H4 (cell line): ENCODE measurements at places on chromosomes 5 and 9.

- DNase-seq = no peak
Measured at GRCh38 chr9:106560540-106560939, 302.4 kb upstream of the ZNF462 start.

DNA sequence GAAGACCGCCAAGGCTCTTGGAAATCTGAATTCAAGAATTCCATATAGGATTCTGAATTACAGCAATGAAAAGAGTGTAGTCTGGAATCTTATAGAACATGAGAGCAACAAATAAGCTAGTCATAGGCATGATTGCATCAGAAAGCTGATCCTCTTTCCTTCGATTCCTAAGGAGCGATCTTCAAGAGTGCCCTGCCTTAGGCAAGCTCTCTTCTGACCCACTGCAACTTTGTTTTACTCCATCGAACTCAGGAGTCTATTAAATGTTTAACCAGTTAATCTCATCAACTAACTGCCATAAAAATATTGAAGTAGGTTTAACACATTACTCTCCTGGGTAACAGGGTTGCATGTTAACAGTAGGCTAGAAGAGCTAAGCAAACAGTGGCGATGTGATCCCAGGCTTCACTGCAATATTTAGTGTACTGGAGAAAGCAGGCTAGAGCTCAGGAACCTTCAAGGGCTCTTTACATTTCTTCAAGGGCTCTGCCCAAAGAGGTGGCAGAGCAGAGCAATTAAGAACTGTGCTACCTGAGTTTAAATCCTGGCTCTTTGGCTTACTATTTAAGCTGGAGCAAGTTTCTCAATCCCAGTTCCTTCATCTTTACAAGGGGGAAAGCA, 146.3 kb downstream of the RORB start:
- DNase-seq = no peak

DNA sequence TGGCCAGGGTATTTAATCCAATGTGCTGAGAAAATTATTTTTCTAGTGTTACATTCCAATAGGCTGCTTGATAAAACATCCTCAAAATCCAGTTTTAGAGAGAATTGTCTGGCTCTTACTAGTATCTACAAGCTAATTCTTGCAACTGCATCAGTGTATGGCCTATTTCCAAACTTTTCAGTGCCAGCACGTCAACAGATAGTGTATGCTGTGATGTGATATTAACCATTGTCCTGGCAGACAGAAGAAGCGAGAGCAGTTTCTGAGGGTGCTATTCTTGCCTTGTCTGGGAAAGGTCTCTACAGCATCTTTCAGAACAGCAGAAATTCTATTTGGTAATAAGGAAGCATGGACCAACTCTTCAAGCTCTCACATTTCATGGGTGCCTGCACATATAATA, 174.2 kb upstream of the CDH12 start:
- DNase-seq = no peak

- no peak for DNase-seq
Measured at GRCh38 chr5:131821221-131821620, 24.4 kb upstream of the FNIP1 start.

DNA sequence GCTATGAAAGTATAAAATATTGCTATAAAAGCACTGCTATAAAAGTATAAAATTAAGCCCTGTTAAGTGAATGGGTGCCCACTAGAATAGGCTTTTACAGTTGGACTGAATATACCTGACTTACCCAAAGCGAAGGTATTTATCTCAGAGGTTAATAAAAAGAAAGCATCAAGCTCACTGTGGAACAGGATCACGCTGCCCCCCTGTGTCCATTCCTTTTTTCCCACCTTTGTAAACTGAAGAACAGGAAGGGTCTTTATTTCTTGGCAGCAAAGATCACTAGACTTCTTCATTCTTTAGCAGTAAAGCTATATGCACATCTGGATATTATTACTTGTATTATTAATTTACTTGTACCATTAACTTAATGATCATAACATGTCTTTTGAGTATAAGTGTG, 22.1 kb upstream of the PLPP6 start:
- no peak for DNase-seq

DNA sequence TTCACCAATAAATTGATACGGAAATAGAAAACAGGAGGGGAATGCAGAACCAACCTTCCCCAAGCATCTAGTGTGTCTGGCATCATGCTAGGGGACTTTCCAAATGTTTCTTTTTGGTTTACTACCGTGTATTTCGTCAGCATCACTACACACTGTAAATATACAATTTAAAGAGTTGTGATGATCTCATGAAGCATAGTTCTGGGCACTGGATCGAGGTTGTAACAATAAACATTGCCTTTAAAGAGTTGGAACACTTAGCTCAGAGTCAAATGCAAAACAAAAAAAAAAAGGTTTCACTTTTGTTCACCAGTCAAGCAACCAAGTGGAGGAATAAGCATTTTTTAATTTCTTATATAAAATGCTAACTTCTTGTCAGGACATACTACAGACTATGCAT, 2.9 kb upstream of the SCAI start:
- peak; percentile 84 for DNase-seq

DNA sequence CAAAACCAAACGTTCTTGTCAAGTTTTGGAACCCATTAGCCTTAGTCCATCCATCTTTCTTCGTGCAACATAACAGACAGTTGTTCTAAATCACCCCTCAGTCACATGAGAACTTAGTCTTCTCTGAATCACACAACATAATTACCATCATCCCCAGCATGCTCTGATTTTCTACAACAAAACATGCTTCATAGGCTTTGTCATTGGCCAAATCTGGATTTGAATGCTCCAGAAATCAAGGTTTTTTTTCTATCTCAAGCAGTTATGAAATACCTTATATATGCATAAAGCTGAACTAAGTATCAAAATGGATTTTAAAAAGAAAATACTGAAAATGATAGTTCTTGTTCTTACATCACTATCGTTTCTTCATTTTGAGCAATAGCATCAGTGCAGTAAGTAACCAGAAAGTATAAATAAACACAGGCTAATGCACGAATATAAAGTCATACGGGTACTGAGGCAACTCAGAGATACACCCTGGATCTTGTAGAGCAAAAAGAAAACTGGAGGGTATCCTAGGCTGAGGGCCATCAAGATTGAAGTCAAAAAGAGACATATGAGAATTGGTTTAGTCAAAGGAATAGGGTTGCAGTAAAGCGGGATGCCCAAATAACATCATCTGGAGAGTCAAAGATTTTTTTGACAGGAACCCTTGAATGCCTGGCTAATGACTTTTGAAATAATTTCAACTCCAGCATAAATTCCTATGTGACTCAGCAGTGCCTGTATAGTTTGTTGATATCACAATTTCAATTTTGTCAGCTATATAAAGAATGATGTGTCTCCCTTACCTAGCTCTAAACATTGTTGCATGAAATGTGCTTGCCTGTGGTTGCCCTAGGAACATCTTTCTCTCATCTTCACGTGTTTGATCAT, 164.7 kb downstream of the ADAMTSL1 start:
- no peak for DNase-seq

DNA sequence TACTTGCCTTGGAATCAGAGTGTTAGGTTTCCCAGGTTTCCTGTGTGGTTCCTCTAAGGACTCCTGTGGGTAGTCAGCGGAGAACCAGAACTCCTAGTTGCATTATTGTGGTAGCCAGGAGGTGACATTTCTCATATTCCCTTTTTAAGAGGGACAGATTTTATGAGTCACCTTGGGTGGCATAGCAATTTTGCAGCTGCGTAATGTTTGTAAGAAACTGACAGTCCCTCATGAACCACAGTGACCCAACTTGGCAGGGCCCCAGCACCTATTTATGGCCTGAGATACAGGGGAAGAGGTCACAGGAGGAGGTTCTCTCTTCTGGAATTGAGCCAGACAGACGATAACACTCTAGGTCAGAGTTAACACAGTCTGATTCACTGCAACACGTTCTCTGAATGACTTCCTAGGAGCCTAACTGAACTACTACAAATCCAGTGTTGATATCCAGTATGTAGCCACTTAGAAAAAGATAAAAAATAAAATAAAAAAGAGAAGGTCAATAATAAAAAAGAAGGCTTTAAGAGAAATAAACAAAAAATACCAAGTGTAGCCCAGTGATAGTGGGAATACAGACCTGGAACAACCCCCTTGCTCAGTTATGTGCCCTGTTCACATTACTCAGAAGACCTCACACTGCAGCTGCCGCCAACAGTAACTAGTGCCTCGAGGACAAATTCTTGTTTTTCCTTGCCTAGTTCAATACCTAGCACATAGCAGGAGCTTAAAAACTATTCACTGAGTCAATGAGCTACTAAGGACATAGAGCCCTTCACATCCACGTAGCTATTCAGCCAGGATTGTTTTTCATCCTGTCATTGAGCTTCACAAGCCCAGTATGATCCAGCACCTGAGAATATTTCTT, 50.7 kb upstream of the VLDLR start:
- peak; percentile 89 for DNase-seq

DNA sequence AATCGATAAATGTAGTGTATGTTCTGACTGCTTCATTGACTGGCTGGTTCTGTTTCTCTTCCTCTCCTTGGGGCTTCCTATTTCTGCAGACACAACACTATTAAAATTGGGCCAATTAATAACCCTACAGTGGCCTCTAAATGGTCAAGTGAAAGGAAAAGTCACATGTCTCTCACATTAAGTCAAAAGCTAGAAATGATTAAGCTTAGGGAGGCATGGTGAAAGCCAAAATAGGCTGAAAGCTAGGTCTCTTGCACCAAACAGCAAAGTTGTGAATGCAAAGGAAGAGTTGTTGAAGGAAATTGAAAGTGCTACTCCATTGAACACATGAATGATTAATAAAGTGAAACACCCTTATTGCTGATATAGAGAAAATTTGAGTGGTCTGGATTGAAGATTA, 58.2 kb downstream of the CCNH start:
- no peak for DNase-seq

DNA sequence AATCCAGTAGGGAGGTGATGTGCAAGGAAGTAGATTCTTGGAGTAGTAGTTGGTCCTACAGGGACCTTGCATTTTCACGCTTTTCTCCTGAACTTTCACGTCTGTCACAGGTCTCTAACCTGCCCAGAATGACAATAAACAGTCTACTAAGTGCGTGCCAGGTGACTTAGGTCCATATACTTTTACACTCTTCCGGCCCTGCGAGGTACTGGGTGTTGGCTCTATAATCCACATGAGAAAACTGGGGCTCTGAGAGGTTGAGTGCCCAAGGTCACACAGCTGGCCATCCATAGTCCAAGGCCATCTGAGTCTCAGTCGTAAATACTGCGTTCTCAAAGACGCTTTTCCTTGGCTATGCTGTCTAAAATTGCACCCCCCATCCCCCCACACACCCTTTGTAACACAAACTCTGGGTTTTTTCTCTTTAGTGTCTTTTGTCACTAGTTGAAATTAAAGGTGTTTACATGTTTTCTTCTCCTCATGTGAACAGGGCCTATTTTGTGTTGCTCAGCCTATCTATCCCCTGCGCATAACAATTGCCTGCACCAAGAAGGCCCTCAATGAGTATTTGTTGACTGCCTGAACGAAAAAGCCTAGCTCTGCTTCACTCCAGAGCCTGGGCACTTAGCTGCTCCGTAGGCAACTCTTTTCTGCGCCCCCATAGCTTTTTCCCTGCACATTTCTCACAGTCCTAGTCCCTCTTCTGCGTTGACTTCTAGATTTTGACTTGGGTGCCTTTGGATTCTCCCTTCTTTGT, 943 bp downstream of the SFXN1 start:
- DNase-seq = no peak
